ENCODE measurements at places on chromosomes 1 and 21. TPM values are rescaled to one million over a fixed set of nuclear protein-coding genes. Genes with fewer than 3 reads are reported as not detected.

VASH2 gene
- total RNA-seq, result not detected

DNA sequence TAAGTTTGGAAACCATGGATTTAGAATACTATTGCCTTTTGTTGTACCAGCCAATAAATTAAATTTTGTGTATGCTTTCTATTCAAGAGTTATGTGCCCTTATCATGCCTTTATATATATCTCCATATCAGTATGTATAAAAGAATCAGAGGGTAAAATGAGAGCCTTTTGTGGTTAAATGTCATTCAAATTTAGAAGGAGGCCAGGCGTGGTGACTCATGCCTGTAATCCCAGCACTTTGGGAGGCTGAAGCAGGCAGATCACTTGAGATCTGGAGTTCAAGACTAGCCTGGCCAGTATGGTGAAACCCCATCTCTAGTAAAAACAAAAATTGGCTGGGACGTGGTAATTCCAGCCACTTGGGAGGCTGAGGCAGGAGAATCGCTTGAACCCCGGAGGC lies 88.9 kb downstream of the XPR1 start:
- peaks cover 7% of the 10 kb centered on the region for H3K36me3 ChIP-seq
- H3K27me3 ChIP-seq, result no peaks in the 10 kb centered on the region
- no peak overlapping the region for H3K27ac ChIP-seq

- H3K4me1 ChIP-seq, result peaks cover 9% of the 10 kb centered on the region
- no peak for DNase-seq
- peaks cover 16% of the 10 kb centered on the region for H3K27me3 ChIP-seq
- H3K4me3 ChIP-seq, result no peak overlapping the region
Observed at GRCh38 chr1:32759521-32759981, 57.0 kb upstream of the SYNC start.

DNA sequence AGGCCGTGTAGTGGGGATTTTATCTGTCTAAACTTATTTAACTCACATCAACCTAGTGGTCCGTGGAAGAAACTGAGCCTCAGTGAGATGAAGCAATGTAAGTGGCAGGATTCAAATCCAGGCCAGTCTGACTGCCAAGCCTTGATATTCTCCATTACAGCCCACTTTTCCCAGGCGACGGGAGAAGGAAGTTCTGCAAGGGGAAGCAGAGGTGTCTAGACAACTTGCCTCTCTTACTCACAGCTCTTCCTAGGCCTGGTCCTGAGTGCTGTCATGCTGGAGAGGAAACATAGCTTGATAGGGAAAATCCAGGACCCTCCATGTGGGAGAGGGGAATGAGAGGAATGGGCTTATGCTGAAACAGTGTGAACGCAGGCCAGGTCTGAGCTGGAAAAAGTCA lies 9.1 kb downstream of the CTSE start:
- no peak overlapping the region for H3K27ac ChIP-seq
- H3K4me1 ChIP-seq, result peaks cover 19% of the 10 kb centered on the region
- peaks cover 2% of the 10 kb centered on the region for H3K36me3 ChIP-seq

DNA sequence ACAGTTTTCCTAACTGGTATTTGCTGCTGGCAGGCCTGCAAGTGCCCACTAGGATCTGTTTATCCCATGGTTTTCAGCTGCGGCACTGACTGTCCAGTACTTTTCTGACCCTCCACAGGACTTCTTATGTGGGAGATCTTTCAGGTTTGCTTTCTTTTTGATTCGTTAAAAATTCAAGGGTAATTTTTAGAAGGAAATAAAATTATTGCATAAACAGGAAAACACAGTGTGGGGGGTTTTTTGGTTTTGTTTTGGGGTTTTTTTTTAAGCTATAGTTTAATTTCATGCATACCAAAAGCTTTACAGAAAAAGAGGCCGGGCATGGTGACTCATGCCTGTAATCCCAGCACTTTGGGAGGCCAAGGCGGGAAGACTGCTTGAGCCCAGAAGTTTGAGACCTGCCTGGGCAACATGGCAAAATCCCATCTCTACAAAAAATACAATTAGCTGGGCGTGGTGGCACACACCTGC lies 3.6 kb downstream of the NIBAN1 start:
- no peak overlapping the region for H3K27ac ChIP-seq
- H3K27me3 ChIP-seq, result peaks cover 9% of the 10 kb centered on the region
- peaks cover 26% of the 10 kb centered on the region for H3K4me1 ChIP-seq
- H3K36me3 ChIP-seq, result peaks cover 4% of the 10 kb centered on the region
- no peak for DNase-seq

- peaks cover 9% of the 10 kb centered on the region for H3K27me3 ChIP-seq
- no peak overlapping the region for H3K4me3 ChIP-seq
- H3K4me1 ChIP-seq, result no peaks in the 10 kb centered on the region
- no peak overlapping the region for H3K27ac ChIP-seq
Observed at GRCh38 chr21:41653243-41653953, 113.5 kb downstream of the RIPK4 start.
